Activated CD4-positive, alpha-beta T cell treated with anti-CD3 and anti-CD28 coated beads, Interleukin-2, amount 50 U/mL, for 24 hours (primary cell): ENCODE measurements at places on chromosomes 5 and 9.

GRCh38 chr5:73786043-73786831, 160.2 kb downstream of the ARHGEF28 start:
- DNase-seq = no peak

GRCh38 chr5:109652096-109652495, 37.6 kb upstream of the MAN2A1 start:
- no peak for DNase-seq

DNA sequence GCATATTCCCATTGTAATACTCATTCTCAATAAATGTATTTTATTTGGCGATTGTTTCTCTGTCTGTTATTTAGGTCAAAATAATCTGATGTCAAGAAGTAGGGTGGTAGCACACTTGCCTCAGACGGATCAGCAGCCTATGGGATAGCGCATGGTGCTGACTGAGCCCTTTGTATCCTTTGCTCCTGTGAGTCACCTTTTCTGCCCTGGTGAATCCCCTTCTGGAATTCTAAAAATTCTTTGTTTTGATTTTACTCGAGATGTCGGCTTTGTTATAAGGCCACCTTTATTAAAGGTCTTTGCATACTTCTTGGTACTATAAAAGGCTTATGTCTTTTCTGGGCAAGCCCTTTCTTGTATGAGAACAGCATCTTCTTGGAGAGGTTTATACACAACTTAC, 1187.8 kb downstream of the CDH9 start:
- no peak for DNase-seq

- no peak for DNase-seq
Observed at GRCh38 chr5:116438979-116439554, 135.6 kb downstream of the SEMA6A start.

DNA sequence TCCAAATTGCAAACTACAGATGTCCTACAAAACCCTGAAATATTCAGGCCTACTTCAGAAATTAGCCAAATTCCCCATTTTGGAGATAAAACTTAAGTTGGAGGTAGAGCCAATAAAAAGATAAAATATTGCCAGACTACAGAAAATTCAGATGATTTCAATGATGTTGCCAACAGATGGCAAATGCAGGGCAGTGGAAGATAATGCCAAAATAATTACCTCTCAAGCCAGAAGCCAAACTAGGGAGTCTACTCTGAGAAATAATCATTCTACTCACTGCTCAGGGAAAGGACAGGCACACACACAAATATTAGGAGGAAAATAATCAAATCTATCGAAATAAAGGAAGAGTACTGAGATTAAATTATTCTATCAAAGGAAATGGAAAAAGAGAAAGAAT, 347.5 kb upstream of the CCNG1 start:
- no peak for DNase-seq

DNA sequence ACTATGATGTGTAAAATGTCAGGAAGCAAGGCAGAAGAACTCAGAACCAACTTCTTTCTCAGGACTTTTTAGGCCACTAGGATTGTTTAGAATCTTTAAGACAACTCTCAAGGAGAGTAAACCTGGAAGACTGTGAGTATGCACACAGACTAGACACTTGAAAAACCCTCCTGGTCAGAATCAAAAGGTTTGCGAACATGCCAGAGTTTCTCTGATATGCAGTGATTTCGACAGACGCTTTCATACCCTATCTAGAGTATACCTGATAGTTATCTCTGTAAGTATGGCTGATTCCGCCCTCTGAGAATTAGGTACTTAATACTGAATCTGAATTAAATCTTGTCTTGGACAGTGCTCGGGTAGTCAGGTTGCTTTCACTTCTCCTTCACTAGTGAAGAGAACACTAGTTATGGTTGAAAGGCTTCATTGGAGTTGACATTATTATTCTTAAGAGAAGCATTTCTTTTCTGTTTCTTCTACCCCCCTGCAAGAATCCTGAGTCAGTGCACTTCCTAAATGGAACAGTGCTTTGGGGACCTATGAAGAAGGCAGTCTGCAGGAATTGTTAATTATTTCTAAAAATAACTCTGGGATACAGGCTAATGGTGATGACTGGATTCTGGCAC, 158.1 kb downstream of the HACD4 start:
- DNase-seq = no peak

DNA sequence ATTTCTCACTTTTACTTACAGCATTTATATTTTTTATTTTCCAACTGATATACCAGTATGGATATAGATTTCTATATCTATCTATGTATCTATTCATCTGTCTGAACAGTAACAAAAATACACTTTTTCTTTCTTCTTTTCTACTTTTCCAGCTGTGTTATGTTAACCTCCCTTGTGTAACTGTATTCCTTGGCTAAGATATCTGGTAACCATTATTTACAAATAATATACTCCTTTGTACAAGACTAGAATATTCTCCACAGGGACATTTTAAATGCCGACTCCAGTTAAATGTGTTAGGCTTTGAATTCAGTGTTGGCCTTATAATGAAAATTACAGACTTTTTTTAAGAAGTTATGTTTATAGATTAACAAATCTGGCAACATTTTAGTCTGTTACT, 168.7 kb downstream of the XRCC4 start:
- no peak for DNase-seq

- DNase-seq = no peak
Observed at GRCh38 chr5:96199713-96200183, 233.3 kb downstream of the PCSK1 start.

GRCh38 chr5:180830253-180831138, 27.9 kb upstream of the MGAT1 start:
- peak; percentile 52 for DNase-seq

GRCh38 chr9:95018099-95018936, 291.8 kb downstream of the AOPEP start:
- no peak for DNase-seq

GRCh38 chr5:102754767-102755431, at the start of gene PAM:
TSS of gene PAM (plus strand) at chr5:102755305. CDS start at chr5:102866196, 110,891 bp downstream.
- peak; percentile 53 for DNase-seq

- no peak for DNase-seq
Observed at GRCh38 chr9:81543695-81544094, 145.7 kb downstream of the TLE1 start.

DNA sequence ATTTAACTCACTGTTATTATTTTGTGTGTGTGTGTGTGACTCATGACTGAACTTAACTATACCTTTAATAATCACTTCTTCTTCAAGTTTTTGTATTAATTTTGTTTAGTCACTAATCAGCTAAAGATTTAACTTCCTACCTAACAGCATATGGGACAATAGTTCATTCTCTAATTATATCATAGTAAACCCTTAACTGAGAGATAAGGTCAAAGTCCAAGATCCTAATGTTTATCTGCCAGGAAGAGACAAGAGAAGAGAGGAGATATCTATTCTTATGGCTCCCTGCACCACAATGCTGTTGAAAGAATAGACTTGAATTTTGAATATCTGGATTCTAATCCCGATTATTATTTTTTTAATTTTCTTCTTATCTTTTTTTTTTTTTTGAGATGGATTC, 28.1 kb downstream of the FREM1 start:
- no peak for DNase-seq

DNA sequence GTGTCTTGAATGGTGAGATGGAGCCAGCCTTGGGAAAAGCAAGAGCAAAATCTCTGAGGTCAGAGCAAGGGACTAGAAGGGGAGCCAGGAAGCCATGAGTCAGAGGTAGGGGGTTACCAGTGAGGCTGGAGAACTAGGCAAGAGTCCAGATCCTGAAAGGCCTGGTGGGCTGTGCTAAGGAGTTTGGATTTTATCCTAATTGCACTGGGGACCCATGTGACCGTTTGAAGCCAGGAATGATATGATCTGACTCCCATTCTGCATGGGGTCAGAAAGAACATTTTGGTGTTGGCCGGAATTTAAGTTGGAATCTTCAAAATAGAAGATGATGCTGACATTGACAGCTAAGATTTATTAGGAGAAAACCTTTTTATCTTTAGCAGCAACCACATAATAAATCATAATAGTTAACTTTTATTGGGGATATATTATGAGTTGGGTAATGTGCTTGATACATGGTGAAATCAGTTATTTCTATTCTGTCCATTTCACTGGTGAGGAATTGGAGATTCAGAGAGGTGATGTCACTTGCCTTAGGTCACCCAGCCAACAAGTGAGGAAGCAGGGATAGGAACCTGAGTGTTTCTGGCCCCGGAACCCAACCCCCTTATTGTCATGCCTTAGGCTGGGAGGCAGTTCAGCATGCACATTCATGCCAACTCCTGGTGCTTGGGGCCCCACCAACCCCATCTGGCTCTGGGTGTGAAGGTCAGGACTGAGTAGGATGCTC, 61.5 kb upstream of the RARS1 start:
- no peak for DNase-seq

DNA sequence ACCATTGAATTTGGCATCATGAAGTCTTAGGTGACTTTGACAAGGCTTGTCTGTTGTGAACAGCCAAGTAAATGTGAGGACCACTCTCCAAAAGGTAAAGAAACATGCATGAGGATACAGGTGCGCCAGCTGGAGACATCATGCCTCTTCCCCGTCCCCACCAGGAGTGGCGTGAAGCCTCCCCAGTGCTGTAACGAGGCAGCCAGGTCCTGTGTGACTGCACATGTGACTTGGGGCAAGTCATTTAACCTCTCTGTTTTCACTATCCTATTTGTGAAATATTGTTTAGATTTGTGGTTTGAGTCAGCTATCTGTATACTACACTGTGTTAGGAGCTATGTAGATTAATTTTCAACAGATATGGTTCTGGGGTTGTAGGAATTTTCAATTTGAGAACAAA, 65.0 kb downstream of the DOCK8 start:
- no peak for DNase-seq

GRCh38 chr9:91085517-91086291, 276.0 kb downstream of the AUH start:
- DNase-seq = no peak

DNA sequence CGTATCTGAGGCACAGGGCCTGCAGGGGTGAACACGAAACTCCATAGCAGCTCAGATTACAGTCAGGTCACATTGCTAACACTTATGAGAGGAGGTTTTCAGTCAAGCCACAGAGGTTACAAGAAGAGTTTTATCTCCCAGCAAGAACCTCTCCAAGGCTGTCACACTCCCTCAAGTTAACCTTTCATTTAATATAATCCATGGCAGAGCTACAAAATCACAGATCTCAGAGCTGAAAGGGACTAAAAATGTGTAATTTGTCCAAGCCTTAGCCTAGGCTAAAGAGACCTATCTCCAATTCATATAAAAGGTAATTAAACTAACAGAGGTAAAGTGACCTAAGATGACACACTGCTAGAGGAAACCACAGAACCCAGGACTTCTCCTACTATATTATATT, 57.2 kb downstream of the MLANA start:
- no peak for DNase-seq

DNA sequence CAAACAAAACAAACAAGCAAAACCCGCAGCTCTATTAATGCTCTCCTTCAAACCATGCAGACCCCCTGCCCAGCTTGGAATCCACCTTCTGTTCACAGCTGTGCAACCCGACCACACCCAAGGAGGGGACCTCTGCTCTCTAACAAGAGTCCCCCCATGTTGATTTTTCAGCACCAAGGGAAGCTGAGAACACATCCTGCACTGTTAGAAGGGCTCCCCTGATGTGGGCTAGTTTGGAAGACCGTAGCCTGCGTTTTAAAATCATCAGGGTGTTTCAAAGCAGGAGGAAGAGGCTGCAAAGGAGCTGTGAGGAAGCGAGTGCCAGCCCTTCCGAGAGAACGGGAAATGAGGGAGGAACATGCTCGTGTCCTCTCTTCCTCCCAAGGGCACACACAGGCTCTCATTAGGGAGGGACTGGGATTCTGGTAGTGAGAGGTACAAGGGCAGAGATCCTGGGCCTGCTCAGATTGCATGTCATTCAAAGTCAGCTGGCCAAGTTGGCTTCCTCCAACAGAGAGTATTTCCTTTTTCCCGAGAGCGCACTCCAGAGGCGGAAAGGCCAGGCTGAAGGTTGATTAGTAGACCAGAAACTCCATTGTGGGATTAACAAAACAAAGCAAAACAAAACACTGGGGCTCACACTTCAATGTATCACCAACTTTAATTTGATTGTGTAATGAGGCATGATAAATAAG, 185.9 kb downstream of the SEMA6A start:
- no peak for DNase-seq

GRCh38 chr5:94771742-94772141, 153.3 kb downstream of the SLF1 start:
- DNase-seq = no peak

DNA sequence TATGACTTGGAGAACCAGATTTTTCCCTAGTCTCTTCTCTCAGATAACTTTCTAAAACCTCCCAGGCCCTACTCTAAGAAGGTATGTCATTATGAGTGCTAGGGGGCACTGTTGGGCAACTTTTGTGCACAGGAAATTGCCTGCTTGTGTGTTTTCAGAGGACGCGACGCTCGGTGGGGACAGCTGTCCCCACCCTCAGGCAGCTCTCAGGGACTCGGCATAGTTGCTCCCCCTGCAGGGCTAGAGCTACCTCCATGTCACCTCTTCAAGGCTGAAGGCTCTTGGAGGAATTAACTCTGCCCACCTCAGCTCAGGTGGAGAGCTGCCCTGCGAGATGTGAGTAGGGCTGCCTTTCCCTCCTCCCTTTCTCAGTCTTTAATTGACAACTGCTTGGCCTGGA, 10.2 kb upstream of the TIFAB start:
- DNase-seq = no peak

DNA sequence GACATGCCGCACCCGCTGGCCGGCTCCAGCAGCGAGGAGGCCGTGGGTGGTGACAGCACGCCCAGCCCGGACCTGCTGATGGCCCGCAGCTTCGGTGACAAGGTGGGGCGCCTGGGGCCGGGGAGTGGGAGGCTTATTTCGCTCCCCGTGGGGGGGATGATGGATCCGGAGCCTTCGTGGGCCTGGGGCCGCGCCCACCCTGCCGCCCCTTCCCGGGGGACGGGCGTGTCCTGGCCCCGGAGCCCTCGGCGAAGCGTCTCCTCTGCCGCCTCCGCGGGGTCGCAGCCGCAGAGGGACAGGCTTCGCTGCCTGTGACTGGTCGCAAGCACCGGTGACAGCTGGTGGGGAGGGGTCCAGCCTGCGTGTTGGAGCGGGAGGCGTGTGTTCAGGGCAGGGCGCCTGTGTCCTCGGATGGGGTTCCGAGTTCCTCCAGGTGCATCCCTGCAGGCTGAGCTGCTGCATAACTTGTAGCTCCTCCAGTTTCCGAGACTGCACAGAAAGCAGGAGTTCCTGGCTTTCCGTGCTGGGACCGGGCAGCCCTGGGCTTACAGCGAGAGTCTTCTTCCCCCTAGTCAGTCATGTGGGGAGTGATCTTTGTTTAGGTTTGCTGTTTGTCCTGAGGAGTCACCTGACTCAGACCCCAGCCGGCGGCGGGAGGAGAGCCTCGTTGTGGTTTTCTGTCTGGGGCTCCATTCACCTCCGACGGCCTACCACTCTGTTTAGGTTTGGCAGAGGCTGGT, 666 bp downstream of the SNX30 start:
- peak; percentile 7 for DNase-seq

GRCh38 chr9:134213881-134214341, 49.5 kb upstream of the RNU6ATAC start:
- DNase-seq = no peak

DNA sequence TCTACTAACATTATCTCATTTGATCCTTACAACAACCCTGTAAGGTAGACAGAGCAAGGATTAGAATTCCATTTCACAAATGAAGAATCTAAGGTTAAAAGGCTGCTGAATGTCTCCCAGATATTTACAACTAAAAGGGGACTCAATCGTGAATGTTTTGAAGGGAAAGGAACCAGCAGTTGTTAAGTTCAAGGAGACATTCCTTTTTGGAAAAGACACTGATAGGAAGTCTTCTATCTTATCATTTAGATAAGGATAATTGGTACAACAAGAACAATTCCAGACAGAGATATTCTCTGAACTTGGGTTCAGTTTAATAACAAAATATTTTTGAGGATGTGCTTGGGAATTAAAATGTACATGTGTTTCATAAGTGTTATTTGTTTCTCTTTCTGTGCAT, 37.5 kb upstream of the CER1 start:
- no peak for DNase-seq

- no peak for DNase-seq
Observed at GRCh38 chr5:132184588-132184987, 43.1 kb downstream of the P4HA2 start.
